GM03348 (cell line): ENCODE measurements at places on chromosomes 6 and 20.

DNA sequence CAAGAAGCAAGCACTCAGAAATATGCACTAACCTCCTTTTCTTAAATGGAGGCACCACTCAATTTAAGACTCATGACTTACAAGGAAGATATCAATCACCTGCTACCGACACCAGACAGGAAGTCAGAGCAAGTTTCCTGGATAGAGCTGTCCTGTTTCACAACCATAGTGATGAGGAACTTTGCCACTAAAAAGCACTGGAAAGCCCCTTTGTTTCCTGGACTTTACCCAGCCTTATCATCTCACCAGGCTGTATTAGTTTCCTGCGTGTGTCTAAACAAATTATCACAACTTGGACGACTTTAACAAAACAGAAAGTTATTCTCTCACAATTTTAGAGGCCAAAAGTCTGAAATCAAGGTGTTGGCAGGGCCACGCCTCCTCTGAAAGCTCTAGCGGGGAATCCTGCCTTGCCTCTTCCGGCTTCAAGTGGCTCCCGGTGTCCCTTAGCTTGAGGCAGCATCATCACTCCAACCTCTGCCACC lies 253.8 kb upstream of the STXBP5 start:
- no peak for DNase-seq

- DNase-seq: no peak
These were observed 18.4 kb downstream of the SLC22A23 start for GRCh38 chr6:3438190-3439167.

DNA sequence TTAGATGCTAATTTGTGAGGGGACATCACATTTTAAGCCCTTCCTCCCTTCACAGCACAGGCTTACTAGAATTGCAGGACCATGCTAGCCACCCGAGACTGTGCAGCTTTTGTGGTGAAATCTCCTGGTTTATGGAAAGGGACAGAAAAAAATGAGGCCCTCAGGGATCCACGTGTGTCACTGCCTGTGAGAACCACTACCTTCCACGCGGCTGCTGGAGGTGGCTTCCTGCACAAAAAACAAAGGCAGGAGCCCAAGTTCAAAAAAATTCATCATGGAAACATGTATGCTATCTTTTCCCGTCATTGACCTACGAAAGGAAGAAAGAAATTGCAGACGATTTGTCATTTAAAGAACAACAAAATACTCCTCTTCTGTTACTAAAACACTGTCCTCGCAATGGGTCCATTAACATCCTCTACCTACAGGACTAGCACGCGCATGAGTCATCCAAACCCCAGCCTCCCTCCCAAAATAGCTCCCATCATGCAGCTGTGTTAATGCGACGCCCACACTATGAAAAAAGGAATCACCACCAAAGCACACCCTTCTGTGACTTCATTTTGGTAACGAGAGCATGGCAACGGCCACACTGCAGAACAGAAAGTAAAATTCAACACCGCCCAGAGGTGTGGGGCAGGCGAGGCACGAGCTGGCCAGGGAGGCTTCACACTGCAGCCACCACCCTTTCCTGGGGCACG lies 45.7 kb downstream of the RAMACL start:
- DNase-seq: no peak

DNA sequence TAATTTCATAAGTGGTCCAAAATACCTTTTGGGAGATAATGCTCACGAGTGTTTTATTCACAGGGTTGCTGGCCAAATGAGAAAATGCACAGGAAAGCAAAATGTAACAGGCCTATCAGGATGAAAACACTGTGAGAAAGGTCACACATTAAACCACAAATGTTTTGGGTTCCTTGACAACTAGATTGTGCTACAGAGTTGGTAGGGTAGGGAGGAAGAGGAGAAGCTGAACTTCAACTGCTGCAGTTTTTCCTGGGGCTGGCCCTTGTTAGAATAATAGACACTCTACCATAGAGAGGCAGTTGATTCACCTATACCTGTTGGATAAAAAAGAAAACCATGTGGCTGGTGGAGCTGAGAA lies 28.1 kb upstream of the PAQR8 start:
- DNase-seq: no peak

GRCh38 chr6:3707024-3707423 lies 44.5 kb downstream of the PXDC1 start:
- no peak for DNase-seq
